ENCODE measurements at places on chromosomes 2 and 18. TPM values are rescaled to one million over a fixed set of nuclear protein-coding genes. Genes with fewer than 3 reads are reported as not detected.

Gene DSG4
- not detected for total RNA-seq

Gene SMYD1
- total RNA-seq, result 0.77 TPM

Gene RESP18
- not detected for total RNA-seq

Gene GALR1
- not detected for total RNA-seq

Gene VIT
- total RNA-seq, result 3.4 TPM

Gene SAG
- not detected for total RNA-seq
